Pulmonary artery endothelial cell (primary cell): ENCODE measurements at places on chromosomes 7 and 10. TPM values are rescaled to one million over a fixed set of nuclear protein-coding genes. Genes with fewer than 3 reads are reported as not detected.

- no peak for DNase-seq
Measured at GRCh38 chr10:49594594-49594993, 15.5 kb upstream of the SLC18A3 start.

DNA sequence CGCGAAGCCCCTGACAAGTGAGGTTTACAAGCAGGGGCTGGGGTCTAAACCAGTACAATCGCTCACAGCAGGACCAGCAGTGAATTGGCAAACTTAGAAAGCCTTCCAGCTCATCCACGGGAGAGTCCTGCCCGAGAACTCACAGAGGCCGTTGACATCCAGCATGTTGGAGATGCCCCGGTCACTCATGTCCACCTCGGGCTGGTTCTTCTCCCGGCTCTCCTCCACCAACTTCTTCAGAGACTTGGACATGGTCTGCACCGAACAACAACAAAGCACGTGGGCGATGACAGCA is 447 bp downstream of the RSU1 start:
- no peak for DNase-seq

DNA sequence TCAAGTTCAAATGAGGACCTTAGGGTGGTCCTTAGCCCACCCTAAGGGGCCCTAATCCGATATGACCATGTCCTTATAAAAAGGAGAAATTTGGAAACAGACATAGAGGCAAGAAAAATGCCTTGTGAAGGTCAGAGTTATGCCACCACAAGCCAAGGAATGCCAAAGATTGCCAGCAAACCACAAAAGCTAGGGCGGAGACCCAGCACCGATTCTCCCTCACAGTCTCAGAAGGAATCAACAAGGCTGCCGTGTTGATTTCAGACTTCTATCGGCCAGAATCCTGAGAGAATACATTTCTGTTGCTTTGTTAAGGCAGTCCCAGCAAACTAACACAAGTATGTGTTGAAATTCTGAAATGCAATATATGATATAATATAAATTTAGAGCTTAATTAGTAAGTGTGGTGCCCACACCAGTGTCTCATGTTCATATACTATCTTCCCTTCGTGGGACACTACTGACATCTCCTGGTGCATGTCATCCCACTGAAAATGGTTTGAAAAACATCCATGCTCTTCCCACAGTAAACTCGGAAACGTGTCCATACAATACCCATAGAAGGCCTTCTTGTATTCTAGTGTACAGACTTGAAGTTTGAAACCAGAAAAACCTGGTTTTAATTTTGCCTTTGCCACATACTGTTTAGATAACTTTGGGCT is 349.0 kb downstream of the TNS3 start:
- DNase-seq, result no peak

DNA sequence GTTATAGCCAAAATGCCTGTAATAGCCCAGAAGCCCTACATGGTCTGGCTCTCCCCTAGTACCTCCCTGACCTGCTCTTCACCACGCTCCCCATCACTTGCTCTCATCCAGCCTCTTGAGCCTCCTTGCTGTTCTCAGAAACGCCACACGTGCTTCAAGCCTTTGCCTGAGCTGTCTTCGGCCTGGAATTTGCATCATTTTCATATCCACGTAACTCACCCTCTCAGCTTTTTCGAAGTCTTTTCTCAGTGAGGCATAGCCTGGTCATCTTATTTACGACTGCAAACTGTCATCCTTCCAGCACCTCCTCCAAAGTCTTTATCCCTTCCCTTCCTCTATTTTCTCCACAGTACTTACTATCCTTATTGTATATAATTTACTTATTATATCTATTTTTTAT is 151.0 kb upstream of the AHR start:
- DNase-seq, result no peak

DNA sequence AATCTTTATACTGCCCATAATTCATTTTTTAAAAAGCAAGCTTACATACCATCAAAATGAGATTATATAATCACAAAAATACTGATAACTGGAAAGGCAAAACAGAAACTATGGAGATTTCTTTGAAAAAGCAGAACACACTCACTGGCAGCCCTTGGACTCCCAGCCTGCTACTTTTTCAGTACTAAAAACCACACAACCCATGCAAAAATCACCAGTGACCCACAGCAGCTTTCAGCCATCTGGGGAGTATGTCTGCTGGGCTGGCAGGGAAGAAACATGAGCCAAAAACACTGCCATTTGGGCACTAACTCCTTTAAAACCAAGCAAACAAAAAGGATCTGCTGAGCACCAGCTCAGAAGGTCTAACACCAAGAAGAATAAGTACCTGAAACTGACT is 80.0 kb upstream of the DDC start:
- DNase-seq, result no peak

GRCh38 chr7:11188529-11189310 is 215.0 kb downstream of the PHF14 start:
- no peak for DNase-seq

Gene NPY
- not detected in 2 replicates for total RNA-seq

- no peak for DNase-seq
Measured at GRCh38 chr7:150365673-150366398, 2.8 kb upstream of the REPIN1 start.

DNA sequence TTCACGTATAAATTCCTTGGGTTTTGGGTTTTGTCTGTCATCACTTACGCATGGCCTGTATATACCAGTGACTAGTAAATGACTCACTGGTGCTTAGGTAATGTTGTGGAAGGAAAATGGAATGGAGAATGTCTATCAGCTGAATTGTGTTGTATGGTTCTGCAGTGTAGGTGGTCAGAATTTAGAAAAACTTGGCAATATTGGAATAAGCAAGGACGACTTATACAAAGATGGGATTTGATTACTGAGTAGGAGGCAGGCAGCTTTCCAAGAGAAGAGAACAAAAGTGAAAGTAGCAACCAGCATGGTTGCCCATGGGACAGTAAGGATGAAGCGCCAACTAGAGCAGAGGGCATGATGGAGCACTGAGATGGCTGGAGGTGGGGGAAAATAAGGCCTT is 168.6 kb upstream of the CSTF2T start:
- no peak for DNase-seq

GRCh38 chr7:107564553-107565298 is 955 bp downstream of the DUS4L start:
- peak; percentile 52 for DNase-seq

DNA sequence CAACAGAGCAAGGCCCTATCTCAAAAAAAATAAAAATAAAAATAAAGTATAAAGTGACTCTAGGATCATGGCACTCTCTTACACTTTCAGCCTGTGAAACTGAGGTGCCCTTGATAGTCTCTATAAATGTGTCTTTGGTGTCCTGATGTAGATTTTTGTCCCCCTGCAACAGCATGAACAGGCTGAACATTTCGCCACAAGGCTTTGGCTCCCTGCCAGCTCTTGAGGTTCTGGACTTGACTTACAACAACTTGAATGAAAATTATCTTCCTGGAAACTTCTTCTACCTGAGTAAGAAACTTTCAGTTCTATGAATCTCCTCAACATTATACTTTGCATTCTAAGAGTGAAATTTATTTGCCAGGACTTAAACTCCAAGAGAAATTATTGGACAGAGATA is 48.1 kb upstream of the BMS1 start:
- no peak for DNase-seq

GRCh38 chr10:127915324-127915723 is 8.4 kb downstream of the PTPRE start:
- no peak for DNase-seq

- peak; percentile 13 for DNase-seq
Measured at GRCh38 chr10:11424456-11425295, 186.8 kb downstream of the USP6NL start.

DNA sequence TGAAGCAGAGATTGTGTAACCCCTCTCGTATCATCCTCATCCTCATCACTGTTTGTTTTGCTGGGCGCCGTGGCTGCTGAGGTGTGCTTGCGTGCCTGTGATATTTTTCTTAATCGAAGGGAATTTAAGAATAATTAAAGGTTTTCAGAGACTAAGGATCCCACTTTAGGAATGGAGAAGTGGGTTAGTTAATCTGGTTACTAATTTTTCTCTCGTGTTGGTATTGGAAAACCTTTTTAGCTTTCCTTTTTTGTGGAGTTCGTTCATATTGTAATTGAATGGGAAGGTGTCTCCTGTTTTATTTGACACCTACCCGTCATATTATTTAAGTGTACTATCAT is 1.3 kb downstream of the UBN2 start:
- no peak for DNase-seq

Gene SEC31B
- total RNA-seq, result 2.3 and 2.4 TPM in 2 replicates

DNA sequence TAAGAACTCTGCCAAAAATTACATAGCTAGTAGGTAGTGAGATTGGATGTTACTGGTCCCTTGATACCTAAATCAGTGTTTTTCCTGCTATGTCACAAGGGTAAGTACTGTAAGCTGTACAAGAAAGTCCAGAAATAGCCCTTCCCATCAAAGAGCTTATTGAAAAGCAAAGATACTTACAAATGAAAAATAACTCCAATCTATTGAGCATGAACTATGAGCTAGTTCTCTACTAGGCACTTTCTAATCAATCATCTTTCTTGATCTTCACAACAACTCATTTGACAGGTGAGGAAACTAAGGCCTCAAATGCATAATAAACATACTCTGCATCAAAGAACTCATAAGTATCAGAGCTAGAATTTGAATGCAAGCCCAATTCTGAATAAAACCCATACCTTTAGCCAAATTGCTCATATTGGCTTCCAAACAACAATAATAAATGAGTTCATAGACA is 249.8 kb upstream of the TCF7L2 start:
- no peak for DNase-seq

Gene PODXL
- 62.8 and 114 TPM in 2 replicates for total RNA-seq

GRCh38 chr7:117492649-117493048 is 12.8 kb downstream of the CFTR start:
- no peak for DNase-seq

DNA sequence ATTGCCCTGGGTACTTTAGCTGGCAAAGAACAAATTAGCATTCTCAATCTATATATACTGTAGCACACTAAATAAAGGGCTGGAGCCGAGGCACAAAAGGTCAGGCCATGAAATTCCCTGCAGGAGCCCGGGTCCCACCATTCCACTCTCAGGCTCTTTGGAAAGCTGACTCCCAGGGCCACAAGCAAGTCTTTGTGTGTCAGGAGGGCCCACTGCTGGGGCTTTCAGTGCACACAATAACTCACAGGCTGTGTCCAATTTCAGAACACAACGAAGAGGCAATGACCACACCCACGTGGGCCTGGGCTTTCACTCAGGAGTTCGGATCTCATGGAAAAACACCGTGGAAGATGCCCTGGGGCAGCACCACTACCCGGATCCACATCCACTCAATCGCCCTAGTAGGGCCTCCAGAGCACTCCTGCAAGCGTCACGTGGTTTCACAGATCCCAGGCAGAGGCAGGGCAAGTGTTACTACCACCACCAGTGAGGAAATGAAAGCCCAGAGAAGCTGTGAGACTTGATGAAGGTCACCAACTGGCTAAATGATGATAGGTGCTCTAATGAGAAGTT is 60.3 kb downstream of the COBL start:
- no peak for DNase-seq

DNA sequence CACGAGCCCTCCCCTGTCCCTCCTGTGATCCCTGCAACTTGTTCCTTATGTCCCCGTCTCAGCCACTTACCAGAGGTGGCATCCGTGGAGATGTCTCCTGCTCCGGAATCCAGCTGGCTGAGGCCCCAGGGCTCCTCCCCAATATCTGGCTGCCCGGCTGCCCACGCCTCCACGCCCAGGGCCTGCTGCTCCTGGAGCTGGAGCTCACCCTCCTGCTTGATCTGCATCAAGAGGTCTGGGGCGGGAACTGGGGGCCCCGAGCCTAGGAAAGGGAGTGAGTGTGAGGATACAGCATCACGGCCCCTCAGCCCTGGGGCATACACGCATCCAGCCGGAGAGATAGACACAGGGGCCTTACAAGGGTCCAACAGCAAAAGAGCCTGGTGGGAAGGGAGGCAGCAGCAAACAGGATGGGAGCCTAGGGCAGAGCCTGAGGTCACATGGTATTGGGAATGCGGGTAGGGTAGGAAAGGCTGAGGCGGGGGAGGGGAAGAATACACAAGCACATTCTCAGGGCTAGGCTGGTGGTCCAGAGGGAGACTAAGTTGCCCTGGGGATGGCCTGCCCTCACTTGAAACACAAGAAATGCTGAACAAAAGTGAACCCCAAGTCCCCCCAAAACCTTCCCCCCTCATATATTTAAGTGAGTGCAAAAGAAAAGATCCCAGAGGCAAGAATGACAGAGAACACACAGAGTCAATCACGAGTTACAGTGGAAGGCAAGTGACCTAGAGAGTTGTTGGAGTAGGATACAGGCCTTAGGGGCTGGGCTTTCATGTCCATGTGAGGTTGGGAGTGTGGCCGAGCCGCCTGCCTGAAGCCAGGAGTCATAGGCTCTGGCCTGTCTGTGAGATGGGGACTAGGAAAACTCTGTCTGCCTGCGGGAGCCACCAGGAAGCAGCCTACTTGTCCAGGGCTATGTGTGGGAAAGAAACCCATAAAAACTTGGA is 16.9 kb upstream of the ZNF777 start:
- DNase-seq, result no peak

DNA sequence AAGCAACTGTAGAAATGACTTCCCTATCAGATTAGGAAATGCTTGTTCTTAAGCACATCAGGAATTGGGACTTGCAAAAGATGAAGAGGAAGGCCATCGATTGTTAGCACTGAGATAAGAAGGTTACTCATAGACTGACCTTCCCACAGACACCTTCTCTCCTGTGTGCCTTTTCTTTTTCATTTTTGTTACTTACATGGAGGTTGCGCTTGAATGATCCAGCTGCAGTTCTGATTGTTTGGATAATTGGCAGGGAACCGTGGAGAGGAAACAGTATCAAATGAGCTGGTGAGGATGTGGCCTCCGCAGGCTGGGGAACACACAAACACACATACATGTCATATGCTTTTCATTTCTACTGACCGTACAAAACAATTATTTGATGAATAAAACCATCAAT is 134.9 kb upstream of the RSU1 start:
- peak; percentile 41 for DNase-seq

GRCh38 chr10:108582387-108582786 is 1340.9 kb downstream of the XPNPEP1 start:
- DNase-seq, result no peak

- DNase-seq, result no peak
Measured at GRCh38 chr10:75803816-75804552, 372.6 kb downstream of the LRMDA start.

GRCh38 chr7:117724898-117725297 is 148.3 kb downstream of the CTTNBP2 start:
- DNase-seq, result no peak

GRCh38 chr7:135597926-135598305 is 40.2 kb downstream of the NUP205 start:
- DNase-seq, result no peak

Gene RTKN2
- total RNA-seq, result 0.49 and 0.92 TPM in 2 replicates

Gene KNDC1
- not detected in 2 replicates for total RNA-seq

DNA sequence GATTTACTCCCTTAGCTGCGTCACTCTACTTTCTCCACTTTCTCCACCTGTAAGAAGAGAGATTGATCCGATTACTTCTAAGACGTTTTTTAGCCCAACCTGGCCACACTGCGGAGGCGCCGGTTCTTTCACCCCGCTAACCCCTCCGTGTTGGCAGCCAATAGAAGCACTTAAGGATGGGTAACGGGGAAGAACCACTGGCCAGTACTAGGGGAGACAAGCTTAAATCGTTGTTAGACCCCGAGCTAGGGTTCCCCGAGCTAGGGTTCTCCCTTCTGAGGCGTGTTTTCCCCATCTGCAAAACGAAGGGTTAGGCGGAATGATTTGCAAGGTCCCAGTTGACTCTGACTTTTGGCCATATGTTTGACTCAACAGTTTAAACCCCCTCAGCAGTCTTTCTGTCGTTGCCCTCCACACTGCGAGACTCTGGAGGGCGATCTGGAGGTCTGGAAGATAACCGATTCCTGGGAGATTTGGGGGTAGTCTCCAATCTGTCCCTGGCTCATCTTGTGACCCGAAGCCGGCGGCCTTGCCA is 644 bp downstream of the UMAD1 start:
- DNase-seq, result no peak

Gene TMEM229A
- total RNA-seq, result not detected in 2 replicates

Gene UBTD1
- 41.4 and 58.4 TPM in 2 replicates for total RNA-seq
